ENCODE measurements at places on chromosomes 7 and 10. TPM values are rescaled to one million over a fixed set of nuclear protein-coding genes. Genes with fewer than 3 reads are reported as not detected.

Gene CPXM2
- 4.1 TPM for polyA plus RNA-seq

DNA sequence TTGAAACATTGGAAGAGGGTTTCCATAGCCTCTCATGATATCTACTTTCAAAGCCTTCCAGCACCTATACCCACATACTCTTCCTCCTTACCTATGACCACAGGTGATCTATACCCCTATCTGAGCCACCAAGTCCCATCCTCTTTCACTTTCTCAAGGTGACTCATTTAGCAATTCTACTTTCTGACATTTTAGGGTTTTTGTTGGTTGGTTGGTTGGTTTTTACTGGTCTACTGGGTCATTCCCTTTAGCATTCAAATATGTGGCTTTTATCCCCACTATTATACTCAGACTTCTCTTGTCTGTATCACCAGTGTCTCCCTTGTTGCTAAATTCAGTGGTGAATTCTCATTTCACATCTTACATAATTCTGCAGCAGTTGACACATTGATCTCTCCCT lies 130.4 kb upstream of the STEAP4 start:
- no peak for DNase-seq

DNA sequence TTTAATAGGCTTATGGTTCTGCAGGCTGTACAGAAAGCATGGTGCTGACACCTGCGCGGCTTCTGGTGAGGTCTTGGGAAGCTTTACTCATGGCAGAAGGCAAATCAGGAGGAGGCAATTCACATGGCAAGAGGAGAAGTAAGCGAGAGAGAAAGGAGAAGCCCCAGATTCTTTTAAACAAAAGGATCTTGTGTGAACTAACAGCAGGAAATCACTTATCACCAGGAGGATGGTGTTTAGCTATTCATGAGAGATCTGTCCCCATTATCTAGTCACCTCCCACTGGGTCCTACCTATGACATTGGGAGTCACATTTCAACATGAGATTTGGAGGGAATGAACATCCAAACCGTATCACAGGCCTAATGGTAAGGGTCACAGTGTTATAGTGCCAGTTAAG lies 678.0 kb upstream of the KCND2 start:
- no peak for DNase-seq

Gene ASB10
- not detected for polyA plus RNA-seq

Gene HHEX
- 8.9 TPM for polyA plus RNA-seq

Gene GPR15LG
- 0.43 TPM for polyA plus RNA-seq

GRCh38 chr10:112802411-112803022 lies 147.5 kb upstream of the TCF7L2 start:
- DNase-seq = no peak

GRCh38 chr7:150942001-150942590 lies 36.0 kb downstream of the KCNH2 start:
- DNase-seq = no peak

Gene SUN1
- polyA plus RNA-seq = 172 TPM

DNA sequence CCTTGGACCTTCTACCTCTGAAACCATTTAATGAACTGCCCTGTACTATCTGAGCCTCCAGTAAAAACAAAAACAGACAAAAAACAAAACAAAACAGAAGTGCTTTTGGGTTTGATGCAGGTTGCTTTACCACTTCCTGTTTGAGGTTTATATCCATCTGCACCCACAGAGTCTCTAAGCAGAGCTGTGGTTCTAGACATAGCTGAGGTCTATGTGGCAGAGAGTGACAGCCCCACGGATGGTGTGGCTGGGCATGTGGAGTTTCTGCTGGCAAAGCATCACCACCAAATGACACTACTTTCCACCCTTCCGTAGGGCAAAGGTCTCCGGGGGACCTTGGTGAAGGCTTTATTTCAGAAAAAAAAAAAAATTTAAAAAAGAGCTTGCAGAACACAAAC lies 754.2 kb downstream of the GRID1 start:
- DNase-seq = no peak

Gene PLEKHS1
- 0.29 TPM for polyA plus RNA-seq

Data from renal pelvis (tissue), 12 donors.